Stimulated activated CD8-positive, alpha-beta memory T cell treated with anti-CD3 and anti-CD28 coated beads, Interleukin-7, amount 100 ng/mL, for 1 hour (primary cell): ENCODE measurements at places on chromosomes 6 and 20.

GRCh38 chr20:10332656-10333415 is 101.2 kb downstream of the MKKS start:
- no peak for DNase-seq

DNA sequence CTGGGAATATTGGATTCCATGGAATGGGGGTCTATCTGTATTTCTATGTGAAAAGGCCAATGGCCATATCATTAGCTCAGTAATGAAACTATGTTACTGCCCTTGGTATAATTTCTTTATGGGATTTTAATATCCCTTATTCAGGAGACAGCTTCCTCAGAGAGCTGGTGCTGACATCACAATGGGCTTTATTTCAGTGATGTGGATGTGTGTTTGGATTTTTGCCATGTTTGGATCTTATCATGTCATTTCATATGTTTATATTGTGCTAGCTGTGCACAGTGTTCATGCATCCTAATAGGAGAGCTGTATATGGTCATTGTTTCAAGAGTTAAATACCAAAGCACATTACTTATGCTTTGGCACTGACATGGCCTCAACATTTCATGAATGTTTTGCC is 806.1 kb upstream of the MAP3K7 start:
- no peak for DNase-seq

DNA sequence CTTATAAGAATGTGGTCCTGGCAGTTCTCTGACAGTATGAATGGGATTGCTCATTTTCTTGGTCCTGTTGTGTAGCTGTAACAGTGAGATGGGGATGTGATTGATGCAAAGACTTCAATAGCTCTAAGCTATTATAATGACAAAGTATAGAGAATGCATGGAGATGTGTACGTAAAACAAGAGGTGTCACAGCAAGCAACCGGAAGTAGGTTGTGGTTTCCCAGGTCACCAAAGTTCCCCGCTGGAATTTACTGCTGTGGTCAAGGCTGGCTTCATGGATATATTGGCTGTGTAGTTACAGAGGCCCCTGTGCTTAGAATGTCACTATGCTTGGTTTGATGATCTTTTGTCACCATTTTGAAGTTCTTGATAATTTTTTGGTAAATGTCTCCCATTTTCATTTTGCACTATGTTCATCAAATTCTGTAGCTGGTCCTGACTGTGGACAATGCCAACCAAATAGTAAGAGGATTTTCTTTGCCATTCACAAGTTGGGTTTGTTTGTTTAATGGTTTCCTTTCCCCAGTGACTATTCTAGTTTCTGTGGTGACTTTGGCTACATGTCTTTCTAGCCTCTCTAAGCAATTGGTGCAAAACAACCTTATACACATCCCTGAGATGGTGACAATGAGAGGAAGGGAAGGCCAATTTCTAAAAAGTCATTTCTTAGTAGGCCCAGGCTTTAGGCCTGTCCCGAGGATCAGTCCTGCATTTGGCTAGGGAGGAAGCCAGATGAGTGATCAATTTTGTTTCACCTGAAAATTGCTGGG is 10.5 kb downstream of the DNAH8 start:
- DNase-seq = no peak

- DNase-seq = no peak
Measured at GRCh38 chr20:62361799-62362589, 5.1 kb downstream of the LAMA5 start.

GRCh38 chr20:4894409-4894808 is 106.9 kb downstream of the SLC23A2 start:
- no peak for DNase-seq

- no peak for DNase-seq
Measured at GRCh38 chr20:61745397-61746146, 320.1 kb downstream of the TAF4 start.

- DNase-seq = no peak
Measured at GRCh38 chr6:108597572-108598304, 37.0 kb downstream of the FOXO3 start.

DNA sequence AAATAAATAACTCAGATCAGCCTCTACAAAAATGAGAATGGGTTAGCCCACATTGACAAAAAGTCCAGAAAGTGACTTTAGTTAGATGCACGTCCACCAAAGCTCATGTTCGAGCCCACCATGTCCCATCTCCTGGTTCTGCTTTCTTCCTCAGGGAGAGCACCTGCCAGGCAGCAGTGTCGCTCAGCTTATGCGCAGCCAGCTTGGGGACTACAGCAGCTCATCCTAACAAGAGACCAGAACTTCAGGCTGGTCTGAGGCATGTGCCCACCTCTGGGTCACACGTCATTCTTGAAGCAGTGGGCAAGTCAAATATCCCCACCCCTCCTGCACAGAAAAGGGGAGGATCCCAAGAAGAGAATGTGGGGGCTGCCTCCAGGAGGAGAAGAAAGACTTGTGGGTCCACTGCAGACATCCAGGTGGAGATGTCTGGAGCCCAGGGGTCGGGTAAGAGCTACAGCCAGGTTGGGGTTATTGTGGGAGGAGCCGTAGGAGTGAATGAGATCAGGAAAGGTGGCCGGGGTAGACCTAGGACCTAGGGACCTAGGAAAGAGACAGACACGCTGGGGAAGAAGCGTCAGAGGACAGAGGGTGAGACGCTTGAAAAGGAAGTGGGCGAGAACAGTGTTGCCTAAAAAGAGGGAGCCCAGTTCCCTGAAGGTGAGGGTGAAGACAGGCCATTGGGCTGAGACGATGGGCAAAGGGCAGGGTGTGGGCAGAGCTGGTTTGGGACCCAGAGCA is 52.5 kb downstream of the SSR1 start:
- DNase-seq = no peak

DNA sequence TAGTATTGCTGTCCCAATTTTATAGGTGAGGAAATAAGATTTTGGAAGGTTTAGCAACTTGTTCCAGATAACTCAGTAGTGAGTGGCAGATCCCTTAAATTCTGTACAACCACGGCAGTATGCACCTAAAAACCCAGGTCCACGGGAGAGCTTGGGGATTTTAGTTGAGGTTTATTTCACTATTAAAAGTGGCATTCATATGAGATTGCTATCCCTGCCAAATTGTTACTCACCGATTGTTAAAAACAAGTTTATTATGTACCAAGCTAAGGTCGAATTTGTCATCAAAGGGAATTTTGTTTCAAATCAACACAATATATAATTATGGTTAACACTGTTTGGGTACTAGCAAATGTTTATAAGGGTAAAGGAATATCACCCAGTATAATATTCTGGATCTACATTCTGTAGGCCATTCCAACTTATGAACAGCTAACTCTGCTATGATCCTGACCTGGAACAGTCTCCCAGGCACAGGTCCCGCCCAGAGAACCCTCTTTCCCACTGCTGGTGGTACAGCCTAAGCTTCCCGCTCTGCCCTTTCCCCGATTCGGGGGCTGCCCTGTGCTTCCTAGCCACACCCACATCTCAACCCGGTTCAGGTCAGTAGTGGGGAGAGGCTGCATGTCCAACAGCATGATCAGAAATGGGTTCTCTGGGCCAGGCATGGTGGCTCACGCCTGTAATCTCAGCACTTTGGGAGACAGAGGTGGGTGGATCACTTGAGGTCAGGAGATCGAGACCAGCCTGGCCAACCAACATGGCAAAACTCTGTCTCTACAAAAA is 24.9 kb downstream of the GPLD1 start:
- DNase-seq = no peak

DNA sequence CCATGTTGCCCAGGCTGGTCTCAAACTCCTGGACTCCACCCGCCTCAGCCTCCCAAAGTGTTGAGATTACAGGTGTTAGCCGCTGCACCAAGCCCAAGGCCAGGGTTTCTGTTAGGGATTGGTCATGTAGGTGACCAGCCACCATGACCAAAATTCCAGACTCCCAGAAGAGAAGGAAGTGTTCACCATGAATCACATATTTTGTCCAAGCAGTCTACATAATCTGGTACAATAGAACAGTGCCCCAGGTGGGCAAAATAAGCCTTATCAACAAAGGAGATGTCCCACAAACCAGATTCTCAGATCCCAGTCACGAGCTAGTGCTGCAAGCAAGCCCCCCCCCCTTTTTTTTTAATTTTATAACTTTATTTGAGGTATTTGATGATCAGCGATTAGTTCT is 20.0 kb downstream of the ZNF341 start:
- DNase-seq = no peak

GRCh38 chr20:32484958-32485769 is 100.0 kb downstream of the NOL4L start:
- peak; percentile 67 for DNase-seq

GRCh38 chr20:47137231-47137870 is 219.1 kb downstream of the ZMYND8 start:
- no peak for DNase-seq

GRCh38 chr6:12814015-12814414 is 97.4 kb downstream of the PHACTR1 start:
- DNase-seq = no peak

DNA sequence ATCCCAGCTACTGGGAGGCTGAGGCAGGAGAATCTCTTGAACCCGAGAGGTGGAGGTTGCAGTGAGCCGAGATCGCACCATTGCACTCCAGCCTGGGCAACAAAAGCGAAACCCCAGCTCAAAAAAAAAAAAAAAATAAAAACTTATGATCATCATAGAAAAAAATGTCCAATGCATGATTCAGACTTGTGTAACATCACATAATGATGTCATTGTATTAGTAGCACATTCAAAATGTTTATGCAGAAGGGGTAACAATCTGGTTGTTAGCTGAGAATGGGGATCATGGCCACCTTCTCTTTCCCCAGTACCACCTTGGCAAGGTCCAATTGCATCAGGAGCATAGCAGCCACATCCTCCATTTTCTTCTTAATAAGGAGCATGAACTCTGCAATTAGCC is 137.6 kb upstream of the MARCKS start:
- DNase-seq = no peak
